ENCODE measurements at places on chromosomes 12 and 14.

GRCh38 chr12:92570056-92570753 is 132.6 kb upstream of the PLEKHG7 start:
- peak; percentile 92 for DNase-seq

- DNase-seq, result no peak
These were observed 8.0 kb downstream of the DTX1 start for GRCh38 chr12:113064395-113065125.

DNA sequence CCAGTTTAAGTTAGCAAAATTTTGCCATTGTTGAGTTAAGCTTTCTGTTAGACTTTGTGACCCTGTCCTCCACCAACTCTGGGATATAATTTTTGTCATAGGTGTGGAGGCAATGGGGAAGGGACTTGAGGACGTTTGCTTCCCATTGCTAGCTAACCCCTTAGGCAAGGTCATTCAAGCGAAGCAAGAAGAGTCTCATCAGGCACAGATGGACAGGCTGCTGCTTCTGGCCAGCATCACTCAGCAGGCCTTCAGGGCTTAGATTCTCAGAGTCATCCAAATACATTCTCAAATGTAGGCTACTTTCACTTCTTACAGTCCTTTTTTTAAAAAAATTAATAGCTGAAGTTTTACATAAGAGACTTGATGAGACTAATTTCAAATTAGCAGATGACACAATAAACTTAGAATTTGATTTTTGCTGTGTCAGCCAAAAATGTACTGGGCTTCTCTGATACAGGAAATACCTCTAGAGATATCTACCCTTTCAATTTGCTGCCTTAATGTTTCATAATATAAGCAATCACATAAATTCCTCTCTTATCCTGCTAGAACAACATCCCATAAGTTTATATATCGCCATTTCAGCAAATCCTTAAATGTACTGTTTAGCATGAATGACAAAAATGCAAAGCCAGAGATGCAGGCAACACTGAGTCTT is 875.2 kb downstream of the FLRT2 start:
- DNase-seq, result no peak

GRCh38 chr12:15322164-15323061 is at the start of gene PTPRO:
PTPRO (plus strand) TSS chr12:15322508.
- DNase-seq, result peak; percentile 83

- DNase-seq, result no peak
These were observed 210.4 kb upstream of the KRR1 start for GRCh38 chr12:75721796-75722195.

GRCh38 chr12:117994551-117995438 is 21.7 kb upstream of the RFC5 start:
- DNase-seq, result no peak

GRCh38 chr14:20632831-20633691 is 8.4 kb downstream of the OR6S1 start:
- DNase-seq, result peak; percentile 34

- DNase-seq, result no peak
These were observed 18.5 kb downstream of the ELK3 start for GRCh38 chr12:96212456-96213375.

- no peak for DNase-seq
These were observed 354.6 kb downstream of the NRXN3 start for GRCh38 chr14:78524766-78525165.

DNA sequence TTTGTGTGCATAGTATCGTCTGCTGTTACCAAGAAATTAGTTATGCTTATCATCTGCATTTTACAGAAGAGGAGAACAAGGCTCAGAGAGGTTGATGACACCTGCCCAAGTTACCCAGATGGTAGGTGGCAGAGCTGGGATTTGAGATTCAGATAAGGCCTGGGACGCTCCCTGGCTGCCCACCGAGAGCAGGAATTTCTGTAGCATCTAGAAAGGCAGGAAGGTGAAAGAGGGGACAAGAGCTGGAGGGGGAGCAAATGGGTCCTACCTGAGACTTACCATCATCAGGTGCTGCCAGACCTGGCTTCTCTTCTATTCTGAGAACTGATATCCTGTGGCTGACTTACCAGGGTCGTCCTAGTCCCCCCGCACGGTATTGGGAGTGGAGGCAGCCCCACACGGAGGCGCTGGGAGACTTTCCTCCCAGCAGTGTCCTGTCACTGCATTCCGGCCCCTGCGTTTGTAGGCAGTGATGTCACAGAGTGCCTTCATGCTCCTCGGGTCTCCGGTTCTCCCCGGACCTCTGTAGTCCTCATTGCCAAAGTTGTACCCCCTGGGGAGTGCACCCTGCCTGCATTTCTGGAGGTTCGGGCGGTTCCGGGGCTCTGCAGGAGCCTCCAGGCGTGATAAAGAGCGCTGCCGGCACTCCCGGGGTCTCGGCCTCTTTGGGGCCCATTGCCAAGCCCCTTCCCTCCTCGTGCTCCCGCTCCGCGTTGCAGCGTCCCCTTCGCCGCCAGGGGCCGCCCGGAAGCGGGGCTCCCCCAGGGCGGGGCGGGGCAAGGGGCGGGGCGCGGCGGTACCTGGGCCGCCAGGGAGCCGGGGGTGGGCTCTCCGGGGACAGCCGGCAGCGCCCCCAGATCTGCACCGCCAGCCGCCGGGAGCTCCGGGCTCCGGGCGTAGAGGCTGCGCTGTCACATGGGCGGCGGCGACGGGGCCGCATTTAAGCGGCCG is at the start of gene CABP1:
CABP1 (plus strand) TSS at position 856 of the 951 bp plus-strand sequence; CDS start at position 916, 60 bp downstream.
- peak; percentile 59 for DNase-seq

DNA sequence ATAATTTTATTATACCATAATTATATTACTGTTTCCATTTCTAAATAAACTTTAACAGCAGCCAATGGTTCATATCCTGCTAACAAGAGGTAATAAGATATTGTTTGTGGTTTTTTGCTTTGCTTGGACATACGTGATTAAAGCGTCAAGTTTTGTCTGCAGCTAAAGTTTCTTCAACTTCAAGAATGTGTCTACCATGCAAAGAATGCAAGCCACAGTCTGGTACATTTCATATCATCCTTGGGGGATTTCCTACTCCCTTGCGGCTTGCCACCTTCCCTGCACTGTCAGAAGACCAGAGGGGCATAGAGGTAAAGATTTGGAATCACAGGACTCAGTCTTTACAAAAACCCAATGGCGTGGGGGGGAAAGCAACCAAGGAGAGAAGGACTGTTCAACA is 125.2 kb downstream of the MED13L start:
- no peak for DNase-seq

DNA sequence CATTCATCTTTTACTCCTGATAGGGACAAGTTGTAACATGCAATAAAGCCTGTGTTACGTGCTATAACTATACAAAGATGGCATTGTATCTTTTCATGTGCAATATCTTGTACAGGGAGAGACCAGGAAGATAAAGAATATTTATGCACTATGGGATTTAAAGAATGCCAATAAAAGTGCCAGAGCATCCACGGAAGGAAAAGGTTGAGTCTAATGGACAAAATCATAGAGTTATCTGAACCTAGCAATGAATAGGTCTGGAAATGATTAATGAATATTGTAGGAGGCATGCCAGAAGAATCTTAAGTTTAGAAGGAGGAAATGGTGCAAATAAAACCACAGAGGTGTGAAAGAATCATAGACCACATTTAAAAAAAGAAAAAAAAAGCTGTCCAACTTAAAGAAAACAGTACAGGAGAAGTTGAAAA is 263.9 kb downstream of the KCNC2 start:
- no peak for DNase-seq

DNA sequence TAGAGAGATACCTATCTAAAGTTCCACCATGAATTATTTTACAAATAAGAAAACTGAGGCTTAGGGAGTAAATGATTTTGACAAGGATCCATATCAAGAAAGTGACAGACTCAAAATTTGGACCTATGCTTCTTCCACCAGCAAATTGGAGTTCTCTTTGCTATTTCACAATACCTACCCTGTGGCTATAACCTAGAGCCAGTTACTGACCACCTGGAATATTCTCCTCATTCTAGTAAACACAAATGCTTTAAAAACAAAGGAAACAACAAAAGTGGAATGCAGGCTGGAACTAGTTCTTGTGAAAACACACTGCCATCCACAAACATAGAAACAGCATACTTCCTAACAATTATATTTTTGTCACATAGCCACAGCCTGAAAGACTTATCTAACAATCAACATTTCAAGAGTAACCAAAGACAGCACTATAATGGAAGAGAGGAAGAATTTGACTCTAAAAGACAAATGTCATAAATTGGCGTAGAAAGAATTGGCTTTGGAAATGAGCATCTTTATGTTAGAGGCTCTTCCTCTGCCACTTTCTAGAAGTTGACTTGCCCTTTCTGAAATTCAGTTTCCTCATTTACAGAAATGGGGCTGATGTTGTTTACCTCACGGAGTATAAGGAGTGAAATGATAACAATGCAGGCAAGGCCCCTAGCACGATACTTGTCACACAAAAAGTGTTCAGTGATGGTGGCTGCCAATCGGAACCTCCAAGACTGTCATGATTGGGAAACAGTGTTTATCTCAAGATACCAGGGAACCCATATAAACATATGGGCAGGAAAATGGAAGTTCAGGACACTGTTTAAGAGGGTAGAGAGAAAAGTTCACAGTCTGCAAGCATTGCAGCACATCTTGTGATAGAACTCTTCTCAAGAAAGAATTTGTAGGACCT is 138.6 kb upstream of the LGR5 start:
- no peak for DNase-seq

- DNase-seq, result no peak
These were observed 799 bp downstream of the THTPA start for GRCh38 chr14:23556700-23557440.

DNA sequence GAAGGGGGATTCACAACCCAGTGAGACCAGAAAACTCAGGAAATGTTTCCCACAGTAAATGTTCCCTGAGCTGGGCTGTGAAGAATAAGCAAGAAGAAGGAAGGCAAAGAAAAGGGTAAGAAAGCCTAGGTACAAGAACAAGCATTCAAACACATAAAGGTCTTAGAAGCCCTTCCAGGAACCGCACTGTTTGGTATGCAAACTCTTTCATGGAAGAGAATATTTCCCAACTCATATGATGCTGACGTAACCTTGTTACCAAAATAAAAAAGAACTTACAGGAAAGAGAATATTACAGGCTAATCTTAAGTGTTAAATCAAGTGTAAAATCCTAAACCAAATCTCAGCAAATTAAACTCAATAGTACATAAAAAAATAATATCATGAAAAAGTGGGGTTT is 23.6 kb downstream of the MED6 start:
- no peak for DNase-seq

DNA sequence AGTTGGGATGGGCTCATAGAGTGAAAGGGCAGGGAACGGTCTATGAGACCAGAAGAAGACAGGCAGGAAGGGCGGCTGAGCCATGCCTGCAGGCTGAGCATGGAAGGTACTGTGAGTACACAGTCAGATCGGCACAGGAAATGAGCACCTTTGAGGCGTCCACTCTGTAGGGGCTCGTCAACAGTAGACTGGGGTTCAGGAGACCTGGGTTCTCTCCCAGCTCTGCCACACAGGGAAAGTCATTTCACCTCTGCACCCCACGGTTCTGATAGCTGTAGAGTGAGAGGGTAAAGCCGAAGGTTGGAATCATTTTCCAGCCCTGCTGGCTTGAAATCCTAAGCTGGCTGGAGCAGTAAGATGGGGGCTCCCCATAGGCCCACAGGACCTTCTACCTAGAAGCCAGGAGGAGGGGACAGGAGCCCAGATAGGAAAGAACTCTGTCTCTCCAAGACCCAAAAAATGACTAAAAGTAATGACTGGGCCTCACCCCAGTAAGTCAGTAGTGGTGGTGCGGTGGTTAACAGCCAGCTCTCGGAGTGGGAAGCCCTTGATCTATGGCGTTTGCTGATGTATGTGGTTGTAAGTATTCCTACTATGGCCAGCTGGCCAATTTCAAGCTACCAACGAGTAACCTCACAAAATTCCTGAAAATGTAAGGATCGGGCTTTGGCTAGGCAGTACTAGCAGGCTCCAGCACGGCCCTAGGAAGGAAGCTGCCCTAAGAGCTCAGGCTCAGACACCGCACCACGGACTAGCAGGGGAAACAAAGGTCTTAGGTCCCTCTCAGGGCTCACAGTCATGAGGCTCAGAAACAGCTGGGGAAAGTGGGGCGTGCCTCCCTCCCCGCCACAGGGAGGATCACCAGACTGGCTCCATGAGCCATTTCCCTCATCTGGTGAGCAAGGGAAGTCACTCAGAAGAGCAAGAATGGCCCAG is 10.3 kb upstream of the CD27 start:
- DNase-seq, result no peak

GRCh38 chr14:100532906-100533655 is 54.1 kb downstream of the BEGAIN start:
- DNase-seq, result no peak

GRCh38 chr12:62256408-62257096 is 3.7 kb upstream of the USP15 start:
- no peak for DNase-seq

GRCh38 chr12:45268672-45269411 is 52.9 kb downstream of the ANO6 start:
- DNase-seq, result peak; percentile 13

GRCh38 chr12:92139634-92140150 is 6.0 kb downstream of the BTG1 start:
- DNase-seq, result no peak

DNA sequence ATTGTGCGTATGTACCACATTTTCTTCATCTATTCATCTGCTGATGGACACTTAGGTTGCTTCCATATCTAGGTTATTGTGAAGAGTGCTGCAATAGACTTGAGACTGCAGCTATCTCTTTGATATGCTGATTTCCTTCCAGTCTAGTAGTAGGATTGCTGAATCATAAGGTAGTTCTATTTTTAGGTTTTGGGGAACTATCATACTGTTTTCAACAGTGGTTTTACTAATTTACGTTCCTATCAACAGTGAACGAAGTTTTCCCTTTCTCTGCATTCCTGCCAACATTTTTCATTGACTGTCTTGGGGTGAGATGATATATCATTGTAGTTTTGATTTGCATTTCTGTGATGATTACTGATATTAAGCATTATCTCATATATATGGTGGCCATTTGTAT is 482.2 kb downstream of the SLC16A7 start:
- no peak for DNase-seq

DNA sequence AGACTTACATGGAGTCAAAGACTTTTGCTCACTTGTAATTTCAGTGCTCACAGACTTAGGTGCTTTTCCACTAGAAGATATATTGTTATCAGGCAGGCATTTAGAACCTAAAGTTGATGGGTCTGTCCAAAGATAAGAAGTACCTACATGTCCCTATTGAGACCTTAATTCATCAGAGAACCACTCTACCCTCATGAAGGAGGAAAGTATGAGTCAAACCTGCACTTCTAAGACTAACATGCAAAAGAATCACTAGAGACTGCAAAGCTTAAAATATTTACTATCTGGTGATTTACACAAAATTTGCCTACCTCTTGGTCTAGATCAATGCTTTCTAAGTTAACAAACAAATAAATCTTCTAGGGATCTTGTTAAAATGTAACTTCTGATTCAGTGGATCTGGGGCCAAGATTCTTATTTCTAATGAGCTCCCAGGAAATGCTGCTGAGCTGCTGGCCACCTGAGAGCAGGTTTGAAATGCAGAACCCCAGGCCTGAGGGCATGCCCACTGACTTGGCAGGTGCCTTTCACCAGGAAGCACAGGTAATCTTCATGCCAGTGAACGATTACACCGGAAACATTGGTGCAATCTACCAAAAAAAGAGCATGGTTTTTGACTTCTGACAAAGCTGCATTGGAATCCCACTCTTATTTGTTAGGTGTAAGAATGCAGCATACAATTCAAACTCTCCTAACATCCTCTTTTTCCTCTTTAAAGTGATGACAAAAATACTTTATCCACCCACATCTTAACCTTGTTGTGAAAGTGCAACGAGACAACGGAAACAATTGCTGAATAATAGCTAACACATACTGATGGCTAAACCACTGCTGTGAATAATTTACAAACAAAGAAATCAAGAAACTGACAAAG is 214.2 kb downstream of the ADAMTS20 start:
- no peak for DNase-seq

GRCh38 chr12:78018171-78018910 is 187.6 kb downstream of the NAV3 start:
- DNase-seq, result no peak

GRCh38 chr14:68650404-68650994 is 142.4 kb downstream of the ZFP36L1 start:
- no peak for DNase-seq

All from NCI-H1105 treated with DMSO at 0.1 percent for 48 hours (cell line).